ENCODE measurements at places on chromosomes 2 and 18.
A peak's percentile ranks its signal among the peaks of the same experiment; 100 is the strongest.

GRCh38 chr2:237932731-237933131, 34.1 kb upstream of the UBE2F start:
- no peak for DNase-seq

DNA sequence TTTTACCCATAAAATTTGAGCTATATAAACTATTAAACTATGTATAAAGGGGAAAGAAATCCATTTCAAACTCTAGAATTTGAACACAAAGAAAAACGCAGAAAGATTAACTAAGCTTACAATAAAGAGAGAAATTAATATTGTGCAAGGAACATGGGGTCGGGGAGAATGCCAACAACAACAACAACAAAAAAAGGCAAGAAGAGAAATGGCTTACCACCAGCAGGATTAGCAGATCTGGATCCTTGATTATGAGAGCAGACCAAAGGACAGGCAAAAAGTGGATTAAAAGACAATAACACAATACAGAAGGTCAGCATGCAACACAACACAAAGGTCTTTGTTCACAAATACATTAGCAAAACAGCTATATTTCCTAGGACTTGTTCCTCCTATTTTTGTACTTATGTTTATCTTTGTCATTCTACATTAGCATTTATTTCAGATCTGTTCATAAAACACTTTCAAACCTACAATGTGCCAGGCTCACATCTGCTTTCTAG, 103.4 kb upstream of the RNU4ATAC start:
- no peak for DNase-seq

GRCh38 chr2:11505652-11506610, 27.9 kb upstream of the GREB1 start:
- no peak for DNase-seq

DNA sequence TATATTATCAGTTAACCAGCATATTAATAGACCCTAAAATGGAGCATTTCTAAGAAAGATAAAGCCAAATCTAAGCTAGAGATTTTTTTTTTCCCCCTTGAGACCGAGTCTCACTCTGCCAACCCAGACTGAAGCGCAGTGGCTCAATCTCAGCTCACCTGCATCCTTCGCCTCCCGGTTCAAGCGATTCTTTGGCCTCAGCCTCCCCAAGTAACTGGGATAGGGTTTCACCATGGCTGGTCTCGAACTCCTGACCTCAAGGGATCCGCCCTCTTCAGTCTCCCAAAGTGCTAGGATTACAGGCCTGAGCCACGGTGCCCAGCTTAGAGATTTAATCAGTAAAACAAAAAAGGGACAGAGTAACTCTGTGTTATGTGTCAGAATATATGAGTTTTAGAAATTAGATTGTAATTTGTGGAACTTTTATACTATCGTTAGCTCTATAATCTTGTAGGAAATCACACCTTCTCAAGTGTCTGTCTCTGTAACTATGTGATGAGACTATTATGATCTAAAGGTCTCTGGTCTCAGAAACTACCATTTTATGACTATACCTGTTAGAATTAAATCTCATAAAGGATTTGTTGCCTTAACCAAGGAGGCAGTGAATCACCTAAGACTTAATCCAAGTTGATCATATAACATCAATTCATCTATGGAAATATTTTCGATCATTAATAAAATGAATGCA, 34.0 kb downstream of the YWHAQ start:
- no peak for DNase-seq

DNA sequence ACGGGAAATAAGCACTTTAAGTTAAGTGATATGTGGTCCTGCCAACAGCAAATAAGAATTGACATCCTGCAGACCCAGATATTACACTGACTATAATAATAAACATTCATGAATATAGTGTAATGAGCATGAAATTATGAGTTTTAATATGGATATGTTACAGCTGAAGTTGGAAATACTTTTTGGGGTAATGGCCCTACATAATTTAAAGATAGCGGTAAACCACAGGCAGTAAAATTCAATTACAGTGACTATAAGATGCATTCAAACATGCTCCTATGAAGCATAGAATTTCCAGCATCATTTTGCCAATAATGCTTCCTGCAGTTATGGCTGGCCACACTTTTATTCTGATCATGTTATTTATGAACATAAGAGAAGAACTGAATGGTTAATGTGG, 49.4 kb upstream of the LRRTM4 start:
- DNase-seq = no peak

- DNase-seq = no peak
Measured at GRCh38 chr18:23758281-23758680, 69.0 kb downstream of the LAMA3 start.

DNA sequence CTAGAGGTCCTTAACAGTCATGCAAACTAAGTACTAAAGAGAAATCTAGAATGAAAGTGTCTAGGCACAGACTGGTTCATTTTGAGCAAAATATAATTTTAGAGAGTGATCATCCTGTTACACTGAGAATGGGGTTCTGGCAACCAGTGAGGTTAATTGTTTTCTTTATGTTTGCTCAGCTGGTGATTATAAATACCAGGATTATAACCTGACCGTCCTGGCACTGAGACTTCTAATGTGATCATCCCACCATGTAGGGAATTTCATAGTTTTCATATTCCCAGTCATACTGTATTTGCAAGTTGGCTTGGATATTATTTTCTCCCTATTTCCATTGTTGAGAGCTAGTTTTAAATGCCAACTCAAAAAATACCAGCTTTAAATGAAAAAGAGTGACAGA, 852.5 kb upstream of the LRATD1 start:
- no peak for DNase-seq

DNA sequence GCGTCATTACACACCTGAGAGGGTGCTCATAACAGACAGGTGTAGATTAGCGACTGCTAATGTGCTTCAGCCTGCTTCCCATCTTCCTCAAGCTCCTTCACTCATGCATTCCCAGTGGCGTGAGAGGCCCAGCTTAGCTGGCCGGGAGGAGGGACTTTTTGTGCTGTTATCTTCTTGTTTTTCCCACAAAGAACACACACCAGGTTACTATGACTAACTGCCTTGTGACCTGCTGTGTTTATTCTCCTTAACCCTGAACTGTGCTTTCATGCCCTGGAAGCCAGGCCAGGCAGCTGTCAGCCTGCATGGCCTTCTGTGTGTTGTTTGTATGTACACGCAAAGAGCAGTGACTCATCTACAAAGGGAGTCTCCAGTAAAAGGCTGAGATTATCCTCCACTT, 143.8 kb downstream of the PIEZO2 start:
- DNase-seq = no peak

GRCh38 chr18:10072671-10073175, 158.9 kb downstream of the VAPA start:
- DNase-seq = peak; percentile 72

GRCh38 chr2:197453914-197454398, 604 bp downstream of the COQ10B start:
- DNase-seq = no peak

DNA sequence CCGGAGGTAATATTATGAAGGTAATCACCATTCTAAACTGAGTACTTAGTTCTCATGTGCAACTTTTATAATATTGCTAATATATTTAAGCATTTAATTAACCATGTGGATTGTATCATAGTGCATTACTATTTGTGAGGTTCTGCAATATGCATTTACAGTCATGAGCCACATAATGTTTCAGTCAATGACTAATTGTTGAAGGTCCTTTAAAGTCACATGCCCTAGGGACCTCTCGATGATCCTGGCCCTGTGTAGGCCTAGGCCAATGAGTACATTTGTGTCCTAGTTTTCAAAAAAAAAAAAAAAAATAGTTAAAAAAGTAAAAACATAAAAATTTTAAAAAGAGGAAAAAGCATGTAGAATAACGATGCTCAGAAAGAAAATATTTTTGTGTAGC, 298.0 kb downstream of the DSEL start:
- no peak for DNase-seq

- DNase-seq = no peak
Measured at GRCh38 chr2:39409697-39410389, 27.2 kb downstream of the MAP4K3 start.

DNA sequence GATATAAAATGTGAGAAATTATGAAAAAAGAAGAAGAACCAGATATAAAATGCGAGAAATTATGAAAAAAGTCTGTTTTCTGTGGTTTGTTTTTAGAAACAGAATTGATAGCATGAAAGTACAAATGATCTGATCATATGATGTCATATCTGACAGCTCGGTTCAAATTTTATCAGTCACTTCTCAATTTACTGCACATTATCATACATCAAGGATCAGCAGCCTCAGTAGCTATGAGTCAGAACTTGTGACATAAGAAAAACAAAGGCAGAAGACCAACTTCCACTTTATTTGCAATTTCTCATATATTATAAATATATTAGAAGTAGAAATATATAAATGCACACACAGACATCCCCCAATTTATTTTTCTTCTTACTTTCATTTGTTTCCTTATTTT, 634.0 kb downstream of the LRP1B start:
- DNase-seq = peak; percentile 58

GRCh38 chr2:71826299-71826698, 321.4 kb downstream of the CYP26B1 start:
- DNase-seq = no peak

DNA sequence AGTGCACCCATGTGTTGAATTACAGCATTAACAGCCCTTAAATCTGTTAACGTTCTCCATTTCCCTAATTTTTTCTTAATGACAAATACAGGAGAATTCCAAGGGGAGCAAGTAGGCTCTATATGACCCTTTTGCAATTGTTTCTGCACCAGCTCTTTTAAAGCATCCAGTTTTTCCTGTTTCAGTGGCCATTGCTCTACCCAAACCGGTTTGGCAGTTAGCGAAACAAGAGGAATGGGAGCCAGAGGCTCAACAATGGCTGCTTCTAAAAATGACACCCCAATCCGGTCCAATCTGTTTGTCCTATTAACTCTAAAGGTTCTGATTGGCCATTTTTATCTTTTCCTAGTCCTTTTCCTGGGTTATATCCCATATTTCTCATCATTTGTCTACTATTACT, 15.1 kb upstream of the SUCLG1 start:
- no peak for DNase-seq

DNA sequence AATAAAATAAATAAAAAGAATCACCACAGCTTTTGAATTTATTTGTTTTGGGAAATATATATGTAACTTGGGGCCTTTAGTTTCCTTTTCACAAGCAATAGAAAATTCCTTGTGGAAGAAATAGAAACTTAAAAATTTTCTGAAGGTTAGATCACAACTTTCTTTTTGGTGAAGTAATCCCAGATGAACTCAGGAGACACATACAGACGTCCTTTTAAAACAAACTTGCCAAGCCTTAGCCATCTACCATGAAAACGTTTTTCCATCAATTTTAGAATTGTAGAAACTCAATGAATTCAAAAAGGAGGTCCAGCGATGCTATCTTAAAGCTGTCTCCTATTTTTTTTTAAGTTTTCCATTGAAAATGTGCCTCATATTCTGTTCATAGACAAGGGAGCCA, 225.6 kb downstream of the ASXL3 start:
- no peak for DNase-seq

DNA sequence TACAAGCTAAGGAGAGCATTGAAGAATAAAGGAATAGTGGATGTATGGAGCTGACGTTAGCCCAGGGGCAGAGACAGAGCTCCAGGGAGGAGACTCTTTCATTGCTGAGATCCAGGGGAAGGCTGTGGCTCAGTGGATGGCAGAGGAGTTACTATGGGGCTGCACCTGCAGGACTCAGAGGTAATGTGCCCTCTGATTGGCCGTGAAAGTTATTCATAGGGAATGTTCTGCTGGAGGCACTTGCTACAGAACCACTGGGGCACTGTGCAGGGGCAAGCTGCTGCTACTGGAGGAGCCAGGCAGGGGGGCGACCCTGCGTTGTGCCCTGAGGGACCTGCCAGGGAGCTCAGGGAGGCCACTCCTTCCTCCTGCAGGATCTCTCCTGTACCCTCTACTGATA, 199.2 kb downstream of the PTPRM start:
- DNase-seq = no peak

DNA sequence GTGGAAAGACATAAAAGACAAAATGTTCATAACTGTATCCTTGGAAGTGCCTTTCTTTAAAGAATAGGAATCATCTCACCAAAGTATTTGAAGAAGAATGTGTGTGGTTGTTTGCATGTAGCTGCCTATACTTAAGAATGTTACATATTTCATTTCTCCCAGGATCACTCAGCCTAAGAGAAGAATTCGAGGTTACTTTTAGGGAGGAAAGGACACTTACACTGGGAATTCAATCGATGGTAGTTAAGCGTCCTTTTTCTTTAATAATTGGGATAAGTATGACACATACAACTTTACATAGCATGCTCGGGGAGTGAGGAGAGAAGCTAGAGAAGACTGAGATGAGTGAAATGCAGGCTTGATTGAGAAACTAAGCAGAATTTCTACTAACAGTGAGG, 22.0 kb upstream of the CYP1B1 start:
- no peak for DNase-seq

- no peak for DNase-seq
Measured at GRCh38 chr18:77077401-77077800, 55.2 kb downstream of the MBP start.

- DNase-seq = no peak
Measured at GRCh38 chr2:74436111-74436805, 5.5 kb downstream of the RTKN start.
